ENCODE measurements at places on chromosomes 6 and 20.

DNA sequence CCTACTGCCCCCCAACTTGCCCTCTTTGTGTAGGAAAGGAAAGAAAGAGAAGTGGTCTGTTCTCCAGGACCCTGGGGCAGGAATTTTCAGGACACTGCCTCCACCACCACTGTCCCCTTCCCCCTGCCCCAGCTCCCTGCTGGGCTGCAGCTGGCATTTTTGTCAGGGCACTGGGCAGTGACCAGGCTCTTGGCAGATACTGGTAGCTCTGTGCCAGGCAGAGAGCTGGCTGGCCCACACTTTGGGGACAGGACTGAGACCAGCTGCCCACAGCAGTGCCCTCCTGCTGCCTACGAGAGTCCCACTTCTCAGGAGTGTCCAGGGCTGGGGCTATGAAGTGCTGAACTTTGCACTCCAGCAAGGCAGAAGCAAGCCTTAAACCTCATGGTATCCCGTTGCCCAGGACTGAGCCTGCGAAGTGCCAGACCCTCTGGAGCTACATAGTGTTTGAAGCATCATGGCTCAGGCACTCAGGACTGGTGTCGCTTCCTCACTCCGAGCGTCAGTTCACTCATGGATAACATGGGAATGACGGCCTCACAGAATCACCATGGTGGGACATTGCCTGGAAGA, 19.3 kb downstream of the SLC13A3 start:
- DNase-seq = no peak

DNA sequence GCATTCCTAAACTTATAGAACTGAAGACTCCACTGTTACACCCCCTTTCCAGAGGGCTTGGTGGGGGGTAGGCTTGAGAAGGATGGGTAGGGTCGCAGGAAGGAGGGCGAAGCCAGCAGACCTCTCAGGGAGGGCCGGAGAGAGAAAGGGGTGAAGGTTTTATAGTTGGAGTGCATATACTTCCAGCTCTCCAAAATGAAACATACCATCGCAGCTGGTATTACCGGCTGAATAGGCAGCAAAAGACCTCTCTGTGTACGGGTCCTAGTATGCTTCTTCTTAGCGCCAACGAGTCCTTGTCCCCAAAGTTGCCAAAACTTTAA, 1.0 kb upstream of the VGLL2 start:
- DNase-seq = no peak

GRCh38 chr6:163332575-163332974, 81.9 kb upstream of the QKI start:
- DNase-seq = no peak

- DNase-seq = no peak
Observed at GRCh38 chr6:165049362-165049761, 260.0 kb downstream of the C6orf118 start.

DNA sequence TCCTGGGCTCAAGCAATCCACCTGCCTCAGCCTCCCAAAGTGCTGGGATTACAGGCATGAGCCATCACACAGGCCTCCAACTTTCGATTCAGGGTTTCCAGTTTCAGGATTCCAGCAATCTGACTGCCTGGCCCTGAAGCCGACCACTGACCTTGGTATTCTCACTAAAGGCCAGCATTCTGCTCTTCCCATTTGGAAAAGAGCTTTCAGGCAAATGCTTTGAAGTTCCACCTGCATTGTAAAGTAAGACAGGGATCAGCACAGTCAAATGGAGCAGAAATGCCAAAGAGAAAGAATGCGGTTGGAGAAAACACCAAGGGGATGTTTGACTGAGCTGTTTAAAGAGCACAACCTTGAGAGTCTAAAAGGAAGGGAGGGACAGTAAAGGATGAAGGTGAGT, 117.0 kb upstream of the CEP85L start:
- no peak for DNase-seq

DNA sequence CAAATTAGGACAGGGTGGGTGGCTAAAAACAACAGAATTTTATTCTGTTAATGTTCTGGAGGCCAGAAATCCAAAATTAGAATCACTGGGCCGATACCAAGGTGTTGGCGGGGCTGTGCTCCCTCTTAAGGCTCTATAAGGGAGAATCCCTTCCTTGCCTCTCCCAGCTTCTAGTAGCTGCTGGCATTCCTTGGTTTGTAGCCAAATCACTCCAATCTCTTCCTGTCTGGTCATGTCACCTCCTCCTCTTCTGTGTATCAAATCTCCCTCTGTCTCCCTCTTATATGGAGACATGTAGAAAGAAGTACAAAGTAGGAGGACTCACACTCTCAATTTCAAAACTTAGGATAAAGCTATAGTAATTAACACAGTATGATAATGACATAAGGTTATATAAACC, 102.9 kb upstream of the SIRPA start:
- DNase-seq = no peak

- no peak for DNase-seq
Observed at GRCh38 chr6:20933057-20933788, 399.0 kb downstream of the CDKAL1 start.

GRCh38 chr20:63463400-63464288, 8.8 kb downstream of the KCNQ2 start:
- DNase-seq = no peak

DNA sequence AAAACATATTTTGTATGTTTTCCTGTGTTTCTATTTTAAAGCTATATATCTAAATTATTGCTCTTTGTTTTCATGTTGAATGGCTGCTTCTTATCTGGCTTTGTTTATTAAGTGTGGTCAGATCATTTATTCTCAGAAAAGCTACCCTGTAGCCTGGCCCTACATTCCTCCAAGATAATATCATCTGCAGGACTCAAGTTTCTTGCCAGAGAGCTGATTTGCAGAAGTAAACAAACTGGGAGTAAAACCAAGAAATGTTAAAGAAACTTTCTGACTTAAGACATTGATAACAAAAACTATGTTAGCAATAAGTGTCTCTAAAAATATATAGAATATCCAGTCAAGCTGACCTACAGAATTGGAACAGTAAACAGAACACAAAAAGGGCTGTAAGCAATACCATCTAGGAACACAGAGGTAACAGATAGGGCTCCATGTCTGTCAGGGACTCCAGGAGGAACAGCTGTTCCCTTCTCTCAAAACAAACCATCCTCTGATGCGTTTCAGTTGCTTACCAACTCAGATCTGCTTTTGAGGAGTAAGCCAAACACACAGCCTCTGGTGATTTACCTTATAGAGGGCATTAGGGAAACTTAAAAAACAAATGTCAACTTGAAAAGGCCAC, 17.5 kb upstream of the CEP85L start:
- DNase-seq = no peak

- DNase-seq = no peak
Observed at GRCh38 chr20:9422321-9423057, 91.9 kb upstream of the LAMP5 start.

- DNase-seq = no peak
Observed at GRCh38 chr20:42093542-42094440, 475.6 kb upstream of the CHD6 start.

DNA sequence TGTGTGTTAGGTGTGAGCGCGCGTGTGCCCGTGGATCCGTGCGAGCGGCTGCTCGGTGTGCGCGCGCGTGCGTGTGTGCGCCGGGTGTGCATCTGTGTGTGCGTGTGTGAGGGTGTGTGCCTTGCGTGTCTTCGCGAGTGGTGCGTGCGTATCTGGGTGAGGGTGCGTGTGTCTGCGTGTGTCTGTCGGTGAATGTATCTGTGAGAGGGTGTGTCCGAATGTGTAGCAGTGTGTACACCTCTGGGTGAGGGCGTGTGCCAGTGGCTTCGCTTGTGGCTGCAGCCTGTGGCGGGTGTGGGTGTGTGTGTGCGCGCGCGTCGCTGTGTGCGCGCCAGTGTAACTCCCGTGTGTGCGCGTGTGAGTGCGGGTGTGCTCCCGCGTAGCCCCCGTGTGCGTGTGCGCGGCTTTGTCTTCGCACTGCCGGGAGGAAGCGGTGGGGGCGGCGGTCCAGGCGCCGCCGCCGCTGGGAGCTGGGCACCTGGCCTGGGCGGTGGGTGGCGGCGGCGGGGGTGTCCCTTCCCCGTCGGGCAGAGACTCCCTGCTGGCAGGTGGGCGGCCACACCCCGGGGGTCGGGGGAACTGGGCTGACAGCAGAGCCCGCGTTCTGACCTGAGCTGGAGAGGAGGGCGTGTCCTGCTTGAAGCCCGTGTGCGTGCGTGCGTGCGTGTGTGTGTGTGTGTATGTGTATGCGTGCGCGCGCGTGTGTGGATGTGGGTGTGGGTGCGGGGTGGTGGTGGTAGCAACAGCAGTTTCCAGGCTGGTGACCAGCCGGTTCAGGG, 61.3 kb upstream of the EPB41L1 start:
- DNase-seq = no peak

DNA sequence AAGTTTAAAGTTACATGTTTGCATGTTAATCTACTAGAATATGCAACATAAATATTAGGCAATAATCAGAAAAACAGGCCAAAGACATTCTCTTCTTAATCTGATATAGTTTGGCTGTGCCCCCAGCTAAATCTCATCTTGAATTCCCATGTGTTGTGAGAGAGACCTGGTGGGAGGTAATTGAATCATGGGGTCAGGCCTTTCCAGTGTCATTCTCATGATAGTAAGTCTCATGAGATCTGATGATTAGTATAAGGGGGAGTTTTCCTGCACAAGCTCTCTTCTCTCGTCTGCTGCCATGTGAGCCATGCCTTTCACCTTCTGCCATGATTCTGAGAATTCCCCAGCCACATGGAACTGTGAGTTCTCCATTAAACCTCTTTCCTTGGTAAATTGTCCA, 1241.7 kb upstream of the ADGRB3 start:
- no peak for DNase-seq

- no peak for DNase-seq
Observed at GRCh38 chr6:4603856-4604369, 172.3 kb upstream of the CDYL start.

- DNase-seq = no peak
Observed at GRCh38 chr6:13383328-13384163, 55.2 kb upstream of the TBC1D7 start.

DNA sequence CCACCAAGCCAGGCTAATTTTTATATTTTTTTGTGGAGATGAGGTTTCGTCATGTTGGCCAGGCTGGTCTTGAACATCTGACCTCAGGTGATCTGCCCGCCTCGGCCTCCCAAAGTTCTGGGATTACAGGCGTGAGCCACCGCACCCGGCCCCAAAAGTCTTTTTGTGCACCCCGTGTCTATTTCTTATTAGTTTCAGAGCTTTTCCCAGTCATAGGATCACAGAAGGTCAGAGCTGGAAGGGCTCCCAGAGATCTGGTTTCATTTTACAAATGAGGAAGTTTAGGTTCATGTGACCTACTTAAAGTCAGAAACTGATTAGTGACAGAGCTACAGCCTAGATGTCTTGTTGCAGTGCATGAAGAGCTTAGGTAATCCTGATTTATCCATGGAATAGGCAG, 1.6 kb upstream of the OGFRL1 start:
- no peak for DNase-seq

- no peak for DNase-seq
Observed at GRCh38 chr6:136188486-136188885, 61.6 kb downstream of the MTFR2 start.

GRCh38 chr6:130218134-130218533, 4.6 kb downstream of the SAMD3 start:
- peak; percentile 4 for DNase-seq

GRCh38 chr6:58113960-58114359, 796.5 kb downstream of the PRIM2 start:
- DNase-seq = no peak

- DNase-seq = no peak
Observed at GRCh38 chr20:53876470-53876869, 193.9 kb downstream of the BCAS1 start.

- no peak for DNase-seq
Observed at GRCh38 chr6:147080225-147080624, 124.0 kb upstream of the STXBP5 start.

- no peak for DNase-seq
Observed at GRCh38 chr6:157516319-157517026, 135.5 kb downstream of the ZDHHC14 start.

DNA sequence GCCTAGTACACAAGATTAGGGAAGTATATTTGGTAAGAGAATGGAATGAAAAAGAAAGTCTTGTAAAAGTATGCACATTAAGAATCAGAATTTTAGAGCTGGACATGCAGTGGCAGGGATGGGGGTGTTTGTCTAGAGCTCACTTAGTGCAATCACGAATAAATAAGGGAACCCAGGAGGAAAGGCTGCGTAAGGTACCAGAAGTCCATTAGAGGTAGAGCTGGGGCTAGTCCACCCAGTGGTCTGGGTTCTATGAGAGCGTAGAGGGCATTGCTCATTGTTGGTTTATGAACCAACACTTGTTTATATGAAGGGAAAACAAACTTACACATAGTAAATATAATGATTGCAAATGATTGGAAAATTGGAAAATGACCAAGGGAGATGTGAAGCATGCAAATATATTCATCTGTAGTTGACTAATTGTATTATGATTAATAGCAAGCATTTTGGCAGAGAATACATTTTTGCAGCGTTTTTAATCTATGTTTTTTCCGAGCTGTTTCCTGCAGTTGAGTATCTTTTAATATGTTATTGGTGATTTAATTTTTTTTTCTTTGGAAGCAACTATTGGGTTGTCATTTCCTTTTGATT, 3.2 kb downstream of the CDC40 start:
- DNase-seq = no peak

DNA sequence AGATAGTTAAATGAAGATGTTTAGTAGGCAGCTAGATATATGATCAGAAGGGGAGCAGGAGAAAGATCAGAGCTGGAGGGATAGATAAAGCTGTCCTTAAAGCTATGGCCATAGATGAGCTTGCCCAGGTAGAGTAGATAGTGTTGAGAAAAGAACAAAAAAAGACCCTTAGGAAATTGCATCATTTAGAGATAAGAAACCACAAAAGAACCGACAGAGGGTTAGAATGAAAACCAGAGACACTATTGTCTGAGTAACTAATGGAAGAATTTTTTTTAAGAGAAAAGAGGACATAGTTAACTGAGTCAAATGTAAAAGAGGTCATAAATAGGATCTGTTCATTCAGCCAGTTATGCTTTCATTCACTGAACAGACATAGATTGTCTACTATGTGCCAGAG, 101.8 kb downstream of the TNFAIP3 start:
- no peak for DNase-seq

GRCh38 chr6:88163616-88164015, 2.5 kb downstream of the CNR1 start:
- no peak for DNase-seq

- no peak for DNase-seq
Observed at GRCh38 chr6:67606906-67607828, 1027.9 kb upstream of the ADGRB3 start.

DNA sequence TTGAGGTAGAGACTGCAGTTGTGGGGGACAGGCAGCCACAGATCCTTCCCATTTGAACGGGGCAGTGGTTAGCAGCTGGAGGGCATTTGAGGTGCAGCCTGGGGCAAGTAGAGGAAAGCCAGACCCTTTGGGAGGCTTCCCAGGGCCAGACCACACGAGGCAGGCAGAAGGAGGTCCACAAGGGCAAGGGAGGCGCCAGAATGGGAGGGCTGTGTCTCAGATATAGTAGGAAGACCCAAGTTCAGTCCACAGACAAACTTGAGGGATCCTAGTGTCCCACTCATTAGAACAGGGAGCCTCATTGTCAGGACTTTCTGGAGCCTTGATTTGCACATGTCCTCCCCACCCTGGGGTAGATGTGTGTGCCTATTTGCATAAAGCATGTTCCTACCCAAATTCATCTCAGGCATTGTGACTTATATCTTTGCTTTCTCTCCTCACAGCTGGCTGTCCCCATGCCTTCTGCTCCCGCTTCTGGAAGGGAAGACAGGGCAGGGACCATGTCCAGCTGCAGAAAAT, 166.0 kb downstream of the VEGFA start:
- no peak for DNase-seq

GRCh38 chr6:130794010-130794697, 33.1 kb upstream of the SMLR1 start:
- DNase-seq = no peak

GRCh38 chr6:18122128-18123093, at the start of gene NHLRC1:
Gene NHLRC1, minus strand, starts transcription at chr6:18122677. Its CDS starts 71 bp downstream, at chr6:18122606.
- peak; percentile 37 for DNase-seq

Measured in cortex of kidney (tissue), 1 donor.